ENCODE measurements at places on chromosomes 7 and 10.

GRCh38 chr10:69411476-69411875 lies 5.2 kb downstream of the TACR2 start:
- no peak for DNase-seq

GRCh38 chr10:107477266-107477665 lies 312.8 kb upstream of the SORCS1 start:
- no peak for DNase-seq

DNA sequence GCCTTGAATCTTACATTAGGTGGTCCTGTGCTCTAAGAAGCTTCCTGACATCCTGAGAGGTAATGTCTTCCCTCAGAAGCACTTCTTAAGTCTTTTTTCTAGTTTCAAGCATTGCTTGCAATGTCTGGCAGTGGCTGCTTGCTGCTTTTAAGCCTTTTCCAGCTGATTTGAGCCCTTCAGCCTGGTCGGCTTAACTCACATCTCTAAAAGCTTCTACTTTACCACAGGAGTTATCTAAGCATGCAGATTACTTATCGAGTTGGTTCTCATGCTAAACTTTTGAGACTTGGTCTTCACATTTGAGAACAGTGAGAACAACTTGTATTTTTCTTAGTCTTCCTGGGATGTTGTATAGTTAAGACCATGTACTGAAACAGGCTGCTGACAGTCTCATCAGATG lies 3.9 kb downstream of the LRMDA start:
- DNase-seq: no peak

- DNase-seq: no peak
These were observed 151.2 kb upstream of the GPR26 start for GRCh38 chr10:123514996-123515395.

DNA sequence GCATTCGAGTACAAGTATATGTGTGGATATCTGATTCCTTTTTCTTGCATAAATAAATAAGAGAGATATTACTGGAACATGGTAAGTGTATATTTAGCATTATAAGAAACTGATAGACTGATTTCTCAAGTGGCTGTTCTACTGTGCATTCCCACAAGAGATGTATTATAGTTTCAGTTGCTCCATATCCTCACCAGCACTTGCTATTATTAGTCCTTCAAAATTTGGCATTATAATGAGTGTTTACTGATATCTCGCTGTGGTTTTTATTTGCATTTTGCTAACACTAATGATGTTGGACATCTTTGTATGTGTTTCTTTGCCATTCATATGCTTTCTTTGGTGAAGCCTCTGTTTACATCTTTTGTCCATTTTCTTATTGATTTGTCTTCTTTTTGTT lies 4.4 kb upstream of the CLRN3 start:
- DNase-seq: no peak

- DNase-seq: no peak
These were observed 123.8 kb downstream of the KCNMA1 start for GRCh38 chr10:77513781-77514331.

GRCh38 chr7:120165227-120165626 lies 107.7 kb upstream of the KCND2 start:
- no peak for DNase-seq

All from activated naive CD8-positive, alpha-beta T cell treated with anti-CD3 and anti-CD28 coated beads, Interleukin-2, amount 10 ng/mL, durations not matched to agents 7 days and 5 days (primary cell).